ENCODE measurements at places on chromosomes 13 and 19. TPM values are rescaled to one million over a fixed set of nuclear protein-coding genes. Genes with fewer than 3 reads are reported as not detected.

DNA sequence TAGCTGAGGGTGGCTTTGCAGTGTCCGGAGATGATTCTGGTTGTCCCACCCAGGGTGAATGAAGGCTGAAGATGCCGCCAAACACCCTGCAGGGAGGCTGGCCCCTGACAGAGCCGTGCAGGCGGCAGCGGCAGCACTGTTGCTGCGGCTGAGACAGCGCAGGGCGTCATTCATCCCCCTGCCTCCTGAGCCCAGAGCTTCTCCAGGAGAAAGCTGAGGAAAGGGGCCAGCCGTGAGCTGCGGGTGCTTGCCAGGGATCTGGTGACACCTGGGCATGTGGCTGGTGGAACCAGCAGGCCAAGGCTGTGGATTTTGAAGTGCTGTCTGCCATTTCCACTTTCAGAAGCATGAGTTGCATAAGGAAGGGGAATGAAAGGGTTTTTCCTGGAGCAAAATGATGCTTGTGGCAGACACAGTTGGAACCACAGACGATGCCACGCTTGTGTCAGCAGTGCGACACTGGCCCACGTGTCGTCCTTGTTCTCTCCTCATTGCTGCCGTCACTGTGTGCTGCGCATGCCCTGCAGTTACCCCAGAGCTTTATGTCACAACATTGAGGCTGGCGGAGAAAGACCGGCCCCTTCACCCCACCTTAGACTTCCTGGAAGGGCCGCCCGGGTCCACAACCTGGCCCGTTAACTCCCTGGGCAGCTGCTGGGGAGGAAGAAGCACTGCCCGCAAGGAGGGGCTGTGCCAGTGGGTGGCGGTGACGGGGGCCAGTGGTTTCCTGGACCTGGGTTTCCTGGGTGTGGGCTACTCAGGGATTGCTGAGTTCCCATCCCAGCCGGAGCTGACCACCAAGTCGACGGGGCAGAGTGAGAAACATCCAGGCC is 22.7 kb downstream of the TFDP1 start:
- DNase-seq = no peak
- H3K4me3 ChIP-seq = no peak overlapping the region
- H3K4me1 ChIP-seq = no peaks in the 10 kb centered on the region
- no peaks in the 10 kb centered on the region for H3K27me3 ChIP-seq
- peaks cover 9% of the 10 kb centered on the region for H3K36me3 ChIP-seq

GRCh38 chr19:55058781-55059610 is 4.0 kb downstream of the RDH13 start:
- H3K27ac ChIP-seq = no peak overlapping the region
- H3K4me3 ChIP-seq = no peak overlapping the region
- peaks cover 13% of the 10 kb centered on the region for H3K4me1 ChIP-seq
- no peak for DNase-seq
- no peaks in the 10 kb centered on the region for H3K27me3 ChIP-seq

GRCh38 chr13:45105895-45106294 is 14.4 kb upstream of the GTF2F2 start:
- peaks cover 3% of the 10 kb centered on the region for H3K27me3 ChIP-seq
- H3K36me3 ChIP-seq = no peaks in the 10 kb centered on the region
- DNase-seq = no peak
- no peak overlapping the region for H3K27ac ChIP-seq

DNA sequence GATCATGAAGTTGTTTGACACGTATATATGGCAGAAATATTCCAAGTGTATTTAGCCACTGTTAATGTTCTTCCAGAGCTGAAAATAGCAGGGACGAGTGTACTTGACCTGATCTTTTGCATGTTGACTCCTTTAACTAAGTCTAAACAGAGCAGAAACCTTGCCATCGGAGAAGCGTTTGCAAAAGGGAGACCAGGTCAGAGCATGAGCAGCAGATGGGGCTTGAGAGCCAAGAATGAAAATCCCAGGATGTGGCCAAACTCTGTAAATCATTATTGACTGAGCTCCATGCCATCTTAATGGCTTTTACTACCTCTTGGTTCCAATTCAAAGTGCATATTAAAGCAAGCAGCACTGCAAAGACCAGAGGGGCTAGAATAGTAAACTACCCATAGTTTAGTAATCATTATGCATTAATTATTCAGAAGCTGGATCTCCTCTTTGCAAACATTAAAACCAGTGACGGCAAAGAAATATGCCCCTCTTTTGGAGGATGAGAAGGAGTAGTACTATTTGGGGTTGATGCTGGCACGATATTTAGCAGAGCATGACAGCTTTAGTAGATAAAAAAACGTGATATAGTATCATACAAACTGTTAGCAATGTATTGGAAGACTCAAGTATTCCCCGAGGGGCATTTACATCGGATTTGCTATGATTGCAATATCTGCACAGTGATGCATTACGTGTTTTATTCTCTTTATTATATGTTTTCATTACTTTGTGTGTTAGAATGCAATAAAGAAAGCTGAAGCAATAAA is 55.7 kb downstream of the FAM216B start:
- no peak for DNase-seq
- H3K27ac ChIP-seq = no peak overlapping the region
- H3K27me3 ChIP-seq = no peaks in the 10 kb centered on the region
- no peaks in the 10 kb centered on the region for H3K36me3 ChIP-seq
- H3K4me1 ChIP-seq = no peaks in the 10 kb centered on the region
- no peak overlapping the region for H3K4me3 ChIP-seq

DNA sequence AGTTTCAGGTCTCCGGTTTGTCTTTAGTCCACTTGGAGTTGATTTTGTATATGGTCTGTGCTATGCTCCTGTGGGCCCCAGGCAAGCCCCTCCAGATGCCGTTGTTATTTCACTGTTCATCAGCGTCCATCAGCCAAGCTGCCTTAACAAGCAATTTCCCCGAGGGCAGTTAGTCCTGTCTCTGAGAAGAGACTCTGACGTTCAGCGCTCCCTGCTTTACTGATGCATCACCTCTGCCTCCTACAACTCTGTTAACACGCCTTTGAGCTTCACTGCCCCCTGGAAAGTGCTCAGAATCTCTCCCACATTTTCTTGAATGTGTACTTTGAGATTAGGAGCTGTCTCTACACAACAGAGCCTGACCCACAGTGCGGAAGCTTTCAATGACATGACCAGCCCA is 41.8 kb upstream of the UBAC2 start:
- no peak for DNase-seq
- no peaks in the 10 kb centered on the region for H3K4me1 ChIP-seq
- no peak overlapping the region for H3K27ac ChIP-seq

DNA sequence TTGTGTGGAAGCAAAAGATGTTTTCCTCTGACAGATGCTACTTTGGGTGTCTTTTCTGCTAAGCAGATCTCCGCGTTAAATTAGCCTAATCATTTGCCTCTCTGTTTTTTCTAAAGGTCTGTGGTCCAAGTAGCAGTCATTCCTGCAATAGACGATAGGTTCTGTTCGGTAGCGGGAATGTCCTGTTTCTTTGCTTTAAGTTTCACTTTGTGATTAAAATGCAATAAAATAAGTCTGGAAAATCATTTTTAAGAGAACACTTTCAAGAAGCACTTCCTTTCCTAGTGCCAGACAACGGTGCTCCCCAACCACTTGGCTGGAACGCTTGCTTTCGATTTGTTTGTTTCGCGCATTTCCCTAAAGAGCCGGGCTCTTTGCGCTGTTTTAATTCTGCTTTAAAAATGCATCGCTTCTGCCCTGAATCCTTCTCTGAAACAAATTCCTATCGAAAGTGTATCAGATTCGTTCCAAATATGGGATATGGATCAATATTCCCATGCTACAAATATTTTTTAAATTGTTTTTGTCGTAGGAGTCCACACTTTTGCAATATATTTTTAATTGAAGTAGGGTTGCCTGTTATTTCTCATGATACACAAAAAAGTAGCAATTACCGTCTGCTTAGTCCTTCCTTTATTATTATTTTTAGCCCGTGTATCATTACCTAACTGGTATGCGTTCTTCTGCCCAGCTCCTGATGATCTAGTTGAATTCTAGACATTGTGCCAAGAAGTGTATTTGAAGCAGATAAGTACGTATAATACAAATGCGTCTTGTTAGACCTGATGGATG is 14.2 kb downstream of the ZIC2 start:
- no peak overlapping the region for H3K27ac ChIP-seq
- no peak overlapping the region for H3K4me3 ChIP-seq
- DNase-seq = no peak
- peaks cover under 1% of the 10 kb centered on the region for H3K4me1 ChIP-seq

- H3K36me3 ChIP-seq = no peaks in the 10 kb centered on the region
- DNase-seq = peak; percentile 20
- H3K4me1 ChIP-seq = peaks cover 79% of the 10 kb centered on the region
- no peak overlapping the region for H3K27ac ChIP-seq
- H3K27me3 ChIP-seq = no peaks in the 10 kb centered on the region
These were observed 7.3 kb downstream of the PTGIR start for GRCh38 chr19:46617601-46618000.

GRCh38 chr13:106151056-106151699 is 384.3 kb downstream of the EFNB2 start:
- H3K36me3 ChIP-seq = no peaks in the 10 kb centered on the region
- H3K27me3 ChIP-seq = no peaks in the 10 kb centered on the region
- no peak for DNase-seq

- DNase-seq = no peak
- H3K4me1 ChIP-seq = no peaks in the 10 kb centered on the region
- H3K4me3 ChIP-seq = no peak overlapping the region
- H3K27me3 ChIP-seq = no peaks in the 10 kb centered on the region
- no peaks in the 10 kb centered on the region for H3K36me3 ChIP-seq
These were observed 447.2 kb downstream of the RFC3 start for GRCh38 chr13:34265046-34265679.

DNA sequence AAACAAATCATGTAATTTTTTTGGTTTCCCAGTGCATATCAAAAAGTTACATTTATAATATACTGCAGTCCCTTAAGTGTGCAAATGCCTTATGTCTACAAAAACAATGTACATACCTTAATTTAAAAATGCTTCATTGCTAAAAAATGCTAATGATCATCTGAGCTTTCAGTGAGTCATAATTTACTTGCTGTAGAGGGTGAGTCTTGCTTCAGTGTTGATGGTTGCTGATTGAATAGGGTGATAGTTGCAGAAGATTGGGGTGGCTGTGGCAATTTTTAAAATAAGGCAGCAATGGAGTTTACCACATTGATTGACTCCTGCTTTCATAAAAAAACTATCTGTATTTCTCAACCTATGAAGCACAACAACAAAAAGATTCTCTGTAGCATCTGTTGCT is 613.9 kb downstream of the TBC1D4 start:
- no peaks in the 10 kb centered on the region for H3K4me1 ChIP-seq
- H3K36me3 ChIP-seq = no peaks in the 10 kb centered on the region
- H3K27me3 ChIP-seq = no peaks in the 10 kb centered on the region

DNA sequence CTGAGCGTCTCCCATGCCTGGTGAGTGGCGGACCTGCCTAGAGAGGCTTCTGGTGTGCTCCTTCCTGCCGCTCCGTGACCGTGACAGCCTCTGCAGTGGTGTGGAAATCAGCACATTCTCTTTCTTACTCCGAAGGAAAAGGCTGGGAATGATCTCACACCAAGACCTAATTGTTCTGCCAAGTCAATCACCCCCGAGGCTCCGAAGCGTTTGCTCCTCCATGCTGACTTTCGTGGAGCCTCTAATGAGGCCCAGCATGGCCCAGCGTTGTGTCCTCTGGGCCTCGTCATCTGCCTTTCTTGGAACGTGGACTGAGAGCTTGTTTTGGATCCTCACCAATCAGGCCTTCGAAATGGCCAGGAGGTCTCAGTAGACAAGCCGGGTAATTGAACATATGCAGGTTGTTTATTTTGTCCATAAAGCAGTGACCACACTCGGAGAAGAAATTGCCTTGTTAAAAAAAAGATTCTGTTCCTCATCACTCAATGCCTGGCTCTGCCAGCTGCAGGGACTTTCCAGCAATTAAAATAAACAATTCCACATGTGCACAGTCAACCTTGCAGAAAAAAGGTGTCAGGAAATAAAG is 107.1 kb downstream of the UBL3 start:
- H3K4me3 ChIP-seq = no peak overlapping the region
- H3K27me3 ChIP-seq = no peaks in the 10 kb centered on the region
- no peak for DNase-seq
- no peaks in the 10 kb centered on the region for H3K4me1 ChIP-seq
- no peak overlapping the region for H3K27ac ChIP-seq

GRCh38 chr13:80336776-80337287 is 4.1 kb downstream of the SPRY2 start:
- H3K4me3 ChIP-seq = no peak overlapping the region
- H3K27me3 ChIP-seq = peaks cover 12% of the 10 kb centered on the region
- H3K27ac ChIP-seq = no peak overlapping the region
- DNase-seq = no peak

DNA sequence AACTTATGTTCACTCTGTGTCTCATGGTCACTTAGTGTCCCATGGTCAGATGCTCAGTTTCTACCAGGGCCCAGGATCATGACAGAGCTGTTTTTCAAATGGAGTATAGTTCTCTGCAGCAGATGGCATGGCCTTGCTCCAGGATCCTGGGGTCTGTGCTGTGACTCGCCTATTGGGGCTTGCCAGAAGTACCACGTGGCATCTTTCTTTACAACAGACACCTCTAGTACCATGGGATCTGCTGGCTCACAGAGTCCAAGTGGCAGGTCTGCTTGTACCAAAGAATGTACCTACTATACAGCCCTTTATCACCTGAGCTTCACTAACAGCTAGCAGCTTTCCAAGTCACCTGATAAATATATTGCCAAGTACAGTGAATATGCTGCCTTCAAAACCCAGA is 6.0 kb upstream of the RNF6 start:
- DNase-seq = no peak
- no peaks in the 10 kb centered on the region for H3K4me1 ChIP-seq
- no peaks in the 10 kb centered on the region for H3K36me3 ChIP-seq
- no peak overlapping the region for H3K4me3 ChIP-seq
- H3K27me3 ChIP-seq = no peaks in the 10 kb centered on the region

The ZNF878 gene
- total RNA-seq = 0.72 TPM

The ZNF534 gene
- not detected for total RNA-seq

The PARP4 gene
- 38.7 TPM for total RNA-seq

The LILRB1 gene
- 1.0 TPM for total RNA-seq

The CEP89 gene
- total RNA-seq = 19.7 TPM

The ZNF225 gene
- total RNA-seq = 3.3 TPM

The B3GNT8 gene
- total RNA-seq = 0.66 TPM

The PIK3R2 gene
- 17.9 TPM for total RNA-seq

The ONECUT3 gene
- total RNA-seq = not detected
